ENCODE measurements at places on chromosomes 7 and 10.
A peak's percentile ranks its signal among the peaks of the same experiment; 100 is the strongest.

GRCh38 chr10:91002656-91003055 lies 81.8 kb upstream of the ANKRD1 start:
- DNase-seq: no peak

GRCh38 chr7:8105449-8106095 lies 137.0 kb downstream of the GLCCI1 start:
- no peak for DNase-seq

GRCh38 chr7:99876491-99876890 lies 342 bp downstream of the OR2AE1 start:
- no peak for DNase-seq

DNA sequence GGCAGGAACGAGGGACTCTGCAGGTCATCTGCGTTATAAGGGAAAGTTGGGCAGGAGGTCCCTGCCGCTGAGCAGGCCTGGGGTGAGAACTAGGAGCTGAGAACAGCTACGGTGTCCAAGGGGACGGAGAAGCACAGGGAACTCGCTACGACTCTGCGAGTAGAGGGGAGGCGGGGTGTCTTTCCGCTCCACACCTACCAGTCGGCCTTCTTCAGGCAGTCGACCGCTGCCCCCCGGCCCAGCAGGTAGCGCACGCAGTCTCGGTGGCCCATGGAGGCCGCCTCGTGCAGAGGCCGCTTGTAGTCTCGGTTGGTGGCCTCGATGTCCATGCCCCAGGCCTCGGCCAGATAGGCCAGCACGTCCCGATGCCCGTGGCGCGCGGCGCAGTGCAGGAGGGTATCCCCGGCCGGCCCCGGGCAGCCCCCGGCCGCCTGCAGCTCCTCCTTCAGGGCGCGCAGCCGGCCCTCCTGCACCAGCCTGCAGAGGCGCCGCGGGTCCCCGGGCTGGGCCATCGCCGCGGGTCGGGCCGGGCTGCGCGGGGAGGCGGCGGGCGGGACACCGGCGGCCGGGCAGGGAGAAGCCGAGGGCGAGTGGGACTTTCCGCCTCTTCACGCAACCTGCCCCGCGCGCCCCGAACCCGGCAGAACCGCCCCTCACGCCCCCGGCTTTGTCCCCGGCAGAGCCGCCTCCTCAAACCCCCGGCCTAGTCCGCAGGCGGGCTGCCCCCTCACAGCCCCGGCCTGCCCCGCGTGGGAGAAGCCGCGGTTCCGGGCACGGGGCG lies 660 bp downstream of the ANKRD16 start:
- no peak for DNase-seq

- no peak for DNase-seq
Measured at GRCh38 chr7:45509222-45509621, 64.9 kb upstream of the ADCY1 start.

GRCh38 chr7:158442260-158442659 lies 145.4 kb downstream of the PTPRN2 start:
- no peak for DNase-seq

DNA sequence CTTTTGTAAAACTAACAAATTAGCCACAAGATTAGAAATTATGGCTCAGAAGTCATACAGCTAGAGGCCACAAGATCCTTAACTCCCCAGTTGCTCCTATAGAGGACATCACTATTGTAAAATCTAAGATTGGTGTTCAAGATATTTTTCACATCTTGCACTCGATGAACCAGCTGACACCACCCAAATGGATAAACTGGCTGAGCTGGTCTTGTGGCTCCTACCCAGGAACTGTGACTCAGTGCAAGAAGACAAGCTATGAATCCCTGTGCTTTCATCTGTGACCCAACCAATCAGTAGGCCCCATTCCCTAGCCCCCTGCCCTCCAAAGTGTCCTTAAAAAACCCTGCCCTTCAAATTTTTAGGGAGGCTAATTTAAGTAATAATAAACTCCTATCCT lies 27.9 kb upstream of the R3HCC1L start:
- no peak for DNase-seq

GRCh38 chr10:95998255-95998784 lies 45.1 kb upstream of the CCNJ start:
- DNase-seq: no peak

GRCh38 chr7:97601931-97602457 lies 129.9 kb upstream of the TAC1 start:
- no peak for DNase-seq

GRCh38 chr10:95406651-95407280 lies 116.0 kb upstream of the PDLIM1 start:
- peak; percentile 42 for DNase-seq

DNA sequence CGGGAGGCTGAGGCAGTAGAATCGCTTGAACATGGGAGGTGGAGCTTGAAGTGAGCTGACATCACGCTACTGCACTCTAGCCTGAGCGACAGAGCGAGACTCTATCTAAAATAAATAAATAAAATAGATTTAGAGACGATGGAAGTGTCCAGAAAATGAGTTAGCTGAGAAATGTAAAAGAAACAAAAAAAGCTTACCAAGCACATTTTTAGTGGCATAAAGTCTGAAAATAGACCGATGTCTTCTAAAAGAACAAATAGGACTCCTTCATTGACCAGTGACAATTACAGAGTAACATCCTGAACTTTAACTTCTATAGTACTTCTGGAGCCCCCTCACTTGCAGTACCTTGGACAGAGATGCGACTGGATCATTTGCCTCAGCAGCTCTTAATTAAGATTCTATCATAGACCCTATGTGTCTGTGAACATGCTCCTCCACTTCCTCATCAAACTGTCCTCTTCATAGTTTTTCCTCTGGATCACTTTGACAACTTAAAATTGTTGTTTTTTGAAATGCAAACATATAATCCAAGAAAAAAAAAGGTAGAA lies 25.2 kb upstream of the SRPK2 start:
- no peak for DNase-seq

DNA sequence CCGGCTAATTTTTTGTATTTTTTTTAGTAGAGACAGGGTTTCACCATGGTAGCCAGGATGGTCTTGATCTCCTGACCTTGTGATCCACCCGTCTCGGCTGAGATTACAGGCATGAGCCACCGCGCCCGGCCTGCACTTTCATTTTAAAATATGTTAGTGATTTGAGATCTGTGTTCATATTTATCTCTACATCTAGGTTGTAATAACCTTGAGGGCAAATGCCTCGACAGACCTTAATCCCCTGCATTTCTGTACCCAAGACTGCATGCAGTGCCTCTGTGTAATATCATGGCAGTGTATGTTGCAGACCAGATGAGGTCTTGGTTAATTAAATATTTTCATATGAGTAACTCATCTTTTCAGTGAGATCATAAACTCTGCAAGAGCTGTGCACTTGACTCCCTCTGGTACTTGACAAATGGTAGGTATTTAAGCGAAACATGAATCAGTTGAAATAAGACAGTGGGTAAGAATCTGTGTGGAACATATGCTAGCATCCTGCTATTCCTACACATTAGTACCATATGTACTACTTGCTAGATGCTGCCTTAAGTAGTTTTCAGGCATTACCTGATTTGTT lies 673.9 kb upstream of the ANKRD30A start:
- no peak for DNase-seq

GRCh38 chr7:87766827-87767226 lies 109.3 kb downstream of the SLC25A40 start:
- DNase-seq: no peak

GRCh38 chr10:125003146-125003900 lies 61.4 kb downstream of the ZRANB1 start:
- no peak for DNase-seq

- no peak for DNase-seq
Measured at GRCh38 chr7:120733835-120734234, 124.1 kb downstream of the TSPAN12 start.

DNA sequence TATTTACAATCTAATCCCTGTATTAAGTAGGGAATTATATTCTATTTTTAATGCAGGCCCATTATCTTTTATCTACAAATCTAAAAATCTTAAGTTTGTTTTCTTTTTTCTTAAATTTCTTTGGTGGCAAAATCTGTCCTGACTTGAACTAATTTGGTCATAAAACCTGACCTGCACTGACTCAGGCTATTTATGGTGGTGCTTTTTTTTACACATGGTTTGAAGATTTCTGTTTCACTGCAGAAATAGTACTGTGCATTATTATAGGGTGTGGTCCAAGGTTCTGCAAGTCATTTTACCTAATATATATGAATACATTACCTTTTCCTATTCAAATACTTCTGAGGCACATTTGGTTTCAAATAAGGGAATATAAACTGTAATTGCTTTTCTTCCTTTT lies 137.0 kb downstream of the CD36 start:
- DNase-seq: no peak

- no peak for DNase-seq
Measured at GRCh38 chr7:128398841-128399135, 11.0 kb downstream of the IMPDH1 start.

DNA sequence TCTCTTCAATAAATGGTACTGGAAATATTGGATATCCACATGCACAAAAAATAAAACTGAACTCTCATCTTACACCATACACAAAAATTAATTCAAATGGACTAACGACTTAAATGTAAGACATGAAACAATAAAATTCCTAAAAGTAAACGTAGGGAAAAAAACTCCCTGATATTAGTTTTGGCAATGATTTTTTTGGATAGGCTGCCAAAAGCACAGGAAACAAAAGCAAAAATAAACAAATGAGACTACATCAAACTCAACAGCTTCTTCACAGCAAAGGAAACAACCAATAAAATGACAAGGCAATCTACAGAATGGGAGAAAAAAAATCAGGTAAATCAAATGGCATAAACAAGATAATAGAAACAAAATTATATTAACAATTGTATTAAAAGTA lies 65.7 kb downstream of the ORC5 start:
- DNase-seq: peak; percentile 47

- peak; percentile 28 for DNase-seq
Measured at GRCh38 chr10:48215486-48216203, 58.9 kb downstream of the FRMPD2 start.

DNA sequence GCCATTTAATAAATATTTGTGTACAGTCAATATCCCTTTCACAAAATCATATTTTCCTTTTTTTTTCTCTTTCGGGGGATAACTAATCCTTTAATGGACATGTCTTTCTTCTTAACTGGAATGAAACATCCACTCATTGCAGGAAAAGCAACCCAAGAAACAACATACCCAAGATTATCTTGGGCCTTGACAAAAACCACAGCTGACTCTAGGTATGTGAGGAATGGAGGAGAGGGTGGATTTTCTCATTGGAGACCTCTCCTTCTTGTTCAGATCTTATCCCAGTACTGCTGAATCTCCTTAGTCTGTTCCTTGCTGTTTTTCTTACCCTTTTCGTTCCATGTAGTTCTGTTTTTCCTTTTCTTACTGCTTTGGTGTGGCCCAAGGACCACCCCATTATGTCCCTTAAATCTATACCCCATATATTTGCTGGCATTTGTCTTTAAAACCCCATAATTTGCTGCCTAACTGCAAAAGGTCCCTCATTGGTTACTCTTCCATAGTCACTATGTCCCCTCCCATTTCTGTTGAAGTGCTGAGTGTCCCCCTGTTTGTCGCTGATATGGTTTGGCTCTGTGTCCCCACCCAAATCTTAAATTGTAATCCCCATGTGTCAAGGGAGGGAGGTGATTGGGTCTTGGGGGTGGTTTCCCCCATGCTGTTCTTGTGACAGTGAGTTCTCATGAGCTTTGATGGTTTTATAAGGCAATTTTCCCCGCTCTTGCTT lies 6.8 kb upstream of the CDK6 start:
- no peak for DNase-seq

GRCh38 chr7:32150039-32150438 lies 79.8 kb upstream of the PDE1C start:
- DNase-seq: no peak

DNA sequence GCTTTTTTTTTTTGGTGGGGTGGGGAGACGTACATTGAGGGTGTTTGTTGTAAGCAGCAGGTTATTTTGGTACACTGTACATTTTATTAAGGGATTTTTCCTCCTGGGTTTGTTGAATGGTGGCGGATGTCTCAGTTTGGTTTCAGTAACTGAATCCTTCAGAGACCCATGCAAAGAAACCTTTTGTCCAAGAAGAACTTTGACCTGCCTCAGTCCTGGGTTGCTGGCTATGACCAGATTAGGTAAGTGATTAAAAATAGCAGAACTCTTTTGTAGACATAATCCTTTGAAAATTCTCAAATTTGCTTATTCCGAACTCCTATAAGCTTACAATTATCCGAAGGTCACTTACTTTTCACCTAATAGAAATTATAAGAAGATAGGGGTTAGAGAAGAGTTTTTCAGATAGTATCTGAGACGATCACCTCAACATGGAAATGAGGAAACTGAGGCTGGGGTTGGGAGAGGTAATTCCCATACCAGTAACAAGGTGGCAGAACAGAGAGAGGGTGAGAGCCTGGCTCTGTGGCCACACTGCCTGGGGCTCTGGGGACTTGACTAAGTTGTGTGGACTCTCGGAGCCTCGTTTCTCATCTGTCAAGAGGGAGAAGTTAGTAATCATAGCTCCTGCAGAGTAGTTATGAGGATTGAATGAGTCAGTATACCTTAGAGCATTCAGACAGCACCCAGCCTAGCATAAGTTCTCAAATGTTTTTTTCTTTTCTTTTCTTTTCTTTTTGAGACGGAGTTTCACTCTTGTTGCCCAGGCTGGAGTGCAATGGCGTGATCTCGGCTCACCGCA lies 87.4 kb downstream of the CCNY start:
- no peak for DNase-seq

DNA sequence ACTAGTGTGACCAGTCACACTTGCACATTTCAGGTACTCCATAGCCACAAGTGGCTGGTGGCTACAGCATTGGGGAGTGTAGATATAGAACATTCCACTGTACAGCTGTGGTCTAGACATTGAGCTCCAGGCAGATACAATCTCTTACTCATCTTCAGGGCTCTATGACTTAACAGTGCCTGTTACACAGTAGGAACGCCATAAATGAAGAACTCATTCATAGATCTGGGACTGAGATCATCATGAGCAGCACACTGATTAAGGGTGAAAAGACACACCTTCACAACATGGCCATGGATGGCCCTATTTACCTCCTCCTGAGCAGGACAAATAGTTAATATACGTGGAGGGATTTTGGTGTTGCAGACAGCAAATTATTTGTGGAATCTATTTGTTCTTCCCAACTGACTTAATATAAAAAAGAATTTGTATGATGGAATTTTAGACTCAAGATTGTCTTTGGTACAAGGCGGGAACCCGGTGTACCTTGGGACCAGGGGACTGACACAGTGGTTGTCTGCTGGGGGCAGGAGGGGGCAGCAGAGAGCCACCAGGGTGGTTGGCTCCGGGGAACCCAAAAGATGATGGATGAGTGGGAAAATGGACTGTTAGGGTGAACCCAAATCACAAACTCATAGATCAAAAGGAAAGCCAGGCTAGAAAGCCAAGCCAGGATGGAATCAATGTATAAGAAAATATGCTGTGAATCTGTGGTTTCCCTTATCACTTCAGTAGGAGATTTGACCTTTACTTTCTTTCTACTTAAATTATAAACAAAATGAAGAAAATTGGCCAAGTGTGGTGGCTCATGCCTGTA lies 24.3 kb upstream of the CPA2 start:
- peak; percentile 53 for DNase-seq

DNA sequence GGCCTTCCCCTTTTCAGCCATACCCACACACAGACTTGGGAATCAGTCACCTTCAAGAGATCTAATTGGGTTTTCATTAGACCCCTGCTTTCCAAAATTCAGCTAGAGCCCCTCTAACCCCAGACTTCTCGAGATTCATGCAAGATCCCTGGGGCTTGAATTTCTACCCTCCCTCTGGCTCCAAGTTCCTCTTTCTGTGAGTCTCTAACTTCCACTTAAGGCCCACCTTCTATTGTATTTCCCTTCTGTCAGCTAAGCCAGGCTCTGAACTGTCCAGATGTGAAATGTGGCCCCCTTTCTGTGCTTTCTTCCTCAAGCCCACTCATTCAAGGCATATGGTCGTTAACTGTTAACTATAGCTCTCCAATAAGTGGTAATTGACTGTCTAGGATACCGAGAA lies 132.2 kb downstream of the ZNF365 start:
- no peak for DNase-seq

Measured in NCI-H2029 treated with DMSO at 0.1 percent for 48 hours (cell line).